ENCODE measurements at places on chromosomes 13 and 19.

DNA sequence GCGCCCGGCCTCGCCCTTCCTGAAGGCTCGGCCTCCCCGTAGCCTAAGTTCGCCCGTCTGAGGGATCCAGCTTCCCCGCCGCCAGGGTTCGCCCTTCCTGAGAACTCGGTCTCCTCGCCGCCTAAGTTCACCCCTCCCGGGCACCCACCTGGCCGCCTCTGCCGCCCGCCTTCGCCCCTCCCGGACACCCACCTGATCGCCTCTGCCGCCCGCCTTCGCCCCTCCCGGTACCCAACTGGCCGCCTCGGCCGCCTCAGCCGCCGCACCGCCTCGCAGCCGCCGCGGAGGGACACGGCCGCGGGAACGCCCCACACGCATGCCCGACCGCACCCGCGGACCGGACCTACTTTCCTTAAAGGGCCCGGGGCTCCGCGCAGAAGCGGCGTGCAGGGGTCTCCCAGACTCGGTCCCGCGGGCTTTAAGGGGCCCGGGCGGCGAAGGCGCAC lies at the start of gene MOB3A:
Gene MOB3A (minus strand): TSS at position 293 of the 446 bp plus-strand sequence. CDS start 17,766 bp downstream, outside the sequence.
- DNase-seq, result peak; percentile 85

DNA sequence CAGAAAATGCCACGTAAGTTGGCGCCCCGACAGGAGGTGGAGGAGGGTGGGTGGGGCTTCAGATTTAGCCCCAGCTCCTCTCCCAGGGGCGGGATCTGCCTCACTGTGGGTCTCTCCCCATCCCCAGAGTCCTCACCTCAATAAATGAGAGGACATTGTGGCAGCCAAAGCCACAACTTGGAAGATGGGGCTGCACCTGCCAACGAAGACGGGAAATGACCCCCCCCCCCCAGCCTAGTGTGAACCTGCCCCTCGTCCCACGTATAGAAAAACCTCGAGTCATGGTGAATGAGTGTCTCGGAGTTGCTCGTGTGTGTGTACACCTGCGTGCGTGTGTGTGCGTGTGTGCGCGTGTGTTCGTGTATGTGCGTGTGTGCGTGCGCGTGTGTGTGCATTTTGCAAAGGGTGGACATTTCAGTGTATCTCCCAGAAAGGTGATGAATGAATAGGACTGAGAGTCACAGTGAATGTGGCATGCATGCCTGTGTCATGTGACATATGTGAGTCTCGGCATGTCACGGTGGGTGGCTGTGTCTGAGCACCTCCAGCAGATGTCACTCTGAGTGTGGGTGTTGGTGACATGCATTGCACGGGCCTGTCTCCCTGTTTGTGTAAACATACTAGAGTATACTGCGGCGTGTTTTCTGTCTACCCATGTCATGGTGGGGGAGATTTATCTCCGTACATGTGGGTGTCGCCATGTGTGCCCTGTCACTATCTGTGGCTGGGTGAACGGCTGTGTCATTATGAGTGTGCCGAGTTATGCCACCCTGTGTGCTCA lies 1.5 kb upstream of the TRAPPC5 start:
- peak; percentile 67 for DNase-seq

DNA sequence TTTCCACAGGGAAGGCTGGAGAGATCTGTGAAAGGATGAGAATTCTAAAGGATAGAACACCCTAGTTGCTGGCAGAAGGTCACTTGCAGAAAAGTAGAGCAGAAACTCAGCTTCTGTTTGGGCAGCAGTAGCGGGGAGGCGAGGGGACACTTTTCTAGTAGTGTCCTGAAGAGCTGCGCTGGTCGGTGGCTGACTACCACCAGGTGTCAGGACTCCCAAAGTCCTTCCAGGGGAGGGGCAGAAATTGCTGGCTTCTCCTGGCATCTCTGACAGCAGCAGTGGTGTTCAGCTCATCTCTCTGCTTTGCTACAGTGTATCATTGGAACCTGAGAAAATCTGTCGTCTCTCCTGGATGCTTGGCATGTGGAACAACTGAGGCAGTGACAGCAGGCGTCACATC lies 120.9 kb downstream of the ZDHHC20 start:
- DNase-seq, result no peak

- no peak for DNase-seq
These were observed 110.6 kb downstream of the DNAJC3 start for GRCh38 chr13:95787356-95788099.

- no peak for DNase-seq
These were observed 16.5 kb downstream of the LSM4 start for GRCh38 chr19:18306209-18306887.

DNA sequence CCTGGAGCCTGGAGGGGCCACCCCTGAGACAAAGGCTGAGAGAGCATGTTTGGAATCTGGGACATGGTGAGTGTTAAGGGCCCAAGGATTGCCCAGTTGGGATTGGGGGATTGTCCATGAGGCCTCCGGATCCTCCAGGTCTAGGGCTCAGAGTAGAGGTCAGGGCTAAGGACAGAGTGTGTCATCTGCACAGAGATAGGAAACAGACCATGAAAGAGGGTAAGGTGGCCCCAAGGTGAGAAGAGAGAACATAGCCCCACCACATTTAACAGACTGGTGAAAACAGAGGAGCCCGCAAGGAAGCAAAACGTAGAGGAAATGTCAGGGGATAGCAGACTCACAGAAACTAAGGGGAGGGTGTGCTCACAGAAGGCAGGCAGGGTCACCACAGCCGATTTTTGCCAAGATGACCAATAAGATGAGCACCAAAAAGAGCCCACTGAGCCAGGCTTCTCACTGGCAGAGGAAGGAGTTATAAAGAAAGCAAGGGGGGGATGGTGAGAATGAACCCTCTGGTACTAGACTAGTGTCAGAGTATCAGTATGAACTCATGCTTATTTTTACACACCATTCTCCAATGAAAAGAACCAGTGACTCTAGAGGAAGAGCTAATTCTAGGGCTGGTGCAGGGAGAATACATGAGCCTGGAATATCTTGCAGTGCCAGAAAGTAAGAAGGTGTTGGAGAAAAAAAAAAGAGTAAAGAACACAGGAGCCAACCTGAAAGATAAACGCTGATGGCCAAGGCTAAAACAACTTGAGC lies 17.5 kb downstream of the DYRK1B start:
- DNase-seq, result no peak

- DNase-seq, result no peak
These were observed 67.6 kb upstream of the TDRD3 start for GRCh38 chr13:60329221-60329923.

DNA sequence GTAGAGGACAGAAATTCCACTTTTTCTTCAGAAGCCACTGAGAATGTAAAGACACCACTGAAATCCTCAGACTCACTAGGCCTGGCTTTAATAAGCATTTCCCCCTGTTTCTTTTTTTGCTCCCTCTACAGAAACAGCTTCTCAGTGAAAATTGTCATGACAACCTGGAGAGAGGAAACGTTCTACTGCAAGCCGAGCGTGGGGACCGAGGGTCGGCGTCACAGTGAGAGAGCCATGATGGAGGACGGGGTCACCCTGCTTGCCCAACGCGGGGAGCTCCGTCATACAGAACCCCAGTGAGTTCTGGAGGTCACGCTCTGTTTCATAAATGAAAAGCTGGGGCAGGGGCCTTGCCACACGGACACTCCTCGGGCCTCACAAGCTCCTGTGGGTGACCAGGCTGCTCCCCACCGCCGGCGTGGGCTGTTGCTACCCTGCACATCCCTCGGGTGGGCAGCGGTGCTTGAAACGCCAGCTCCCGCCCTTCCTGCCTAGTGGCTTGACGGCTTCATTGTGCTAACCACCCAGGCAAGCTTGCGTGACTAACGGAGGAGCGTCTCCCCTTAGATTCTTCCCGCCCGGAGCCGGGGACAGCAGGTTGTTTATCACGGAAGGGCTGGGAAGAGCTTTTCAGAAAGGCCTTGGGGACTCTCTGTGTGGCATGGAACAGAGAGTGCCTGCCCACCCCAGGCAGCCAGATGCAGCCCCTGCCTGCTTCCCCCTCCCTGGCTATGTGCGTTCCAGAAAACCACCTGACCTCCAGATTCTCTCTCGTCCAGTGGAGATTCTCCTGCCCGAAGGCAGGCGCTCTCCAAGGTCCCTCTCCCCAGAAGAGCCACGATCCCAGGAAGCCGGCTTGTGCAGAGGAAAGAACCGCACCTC lies 153.6 kb downstream of the KATNAL1 start:
- DNase-seq, result no peak

- DNase-seq, result no peak
These were observed 333.6 kb downstream of the DLEU7 start for GRCh38 chr13:50509771-50510441.

DNA sequence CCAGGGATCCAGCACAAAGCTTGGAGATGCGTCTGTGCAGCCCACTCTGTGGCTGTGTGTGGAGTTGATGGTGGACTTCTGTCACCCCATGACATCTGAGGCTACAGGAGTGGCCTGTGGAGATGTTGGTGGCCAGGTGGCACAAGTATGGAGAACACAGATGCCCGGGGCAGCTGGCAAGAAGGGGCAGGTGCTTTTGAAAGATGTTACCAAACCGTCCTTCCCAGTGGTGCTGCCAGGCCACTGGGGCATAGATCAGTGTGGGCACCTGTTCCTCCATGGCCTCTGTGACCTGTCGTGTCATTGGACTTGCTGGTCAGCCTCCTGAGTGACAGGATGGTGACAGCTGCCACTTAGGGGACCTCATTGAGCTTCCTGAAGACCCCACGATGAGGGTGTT lies 36.2 kb downstream of the KDM4B start:
- no peak for DNase-seq

GRCh38 chr13:48487968-48488367 lies 44.9 kb downstream of the RCBTB2 start:
- DNase-seq, result no peak

DNA sequence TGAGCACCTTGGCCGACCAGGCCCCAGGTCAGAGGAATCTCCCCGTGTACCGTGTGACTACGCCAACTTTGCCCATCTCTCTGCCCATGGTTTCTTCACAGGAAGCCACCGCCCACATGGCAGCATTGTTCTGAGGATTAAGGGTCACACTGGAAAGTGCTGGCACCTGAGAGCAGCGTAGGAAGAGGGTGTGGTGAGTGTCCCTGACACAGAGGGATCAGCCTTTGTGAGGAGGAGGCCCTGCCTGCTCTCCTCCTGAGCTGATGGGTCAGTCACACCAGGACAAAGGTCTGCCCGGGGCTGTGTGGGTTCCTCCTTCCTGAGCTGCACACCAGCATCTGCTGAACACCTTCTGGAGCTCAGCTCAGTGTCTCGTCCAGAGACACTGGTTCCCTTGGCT lies 32.2 kb upstream of the SLC15A1 start:
- DNase-seq, result no peak

Measured in stimulated activated CD8-positive, alpha-beta memory T cell treated with anti-CD3 and anti-CD28 coated beads, Interleukin-7, amount 100 ng/mL, for 48 hours (primary cell).